ENCODE measurements at places on chromosomes 1 and 21.

- no peak for DNase-seq
Observed at GRCh38 chr1:55216096-55216495, 932 bp upstream of the USP24 start.

- no peak for DNase-seq
Observed at GRCh38 chr1:175067362-175068106, at the start of gene TNN. TSS of gene TNN (plus strand) at chr1:175067833. CDS start at chr1:175077419, 9,586 bp downstream.

GRCh38 chr1:6935361-6935883, 150.2 kb downstream of the CAMTA1 start:
- no peak for DNase-seq

- DNase-seq: no peak
Observed at GRCh38 chr1:160032165-160032820, 503 bp upstream of the PIGM start.

- DNase-seq: peak; percentile 44
Observed at GRCh38 chr1:54254055-54254454, 54.1 kb downstream of the MRPL37 start.

GRCh38 chr1:2637442-2638145, 4.8 kb upstream of the MMEL1 start:
- DNase-seq: no peak

GRCh38 chr1:41344708-41345159, 16.5 kb upstream of the FOXO6 start:
- DNase-seq: no peak

Measured in left ventricle myocardium superior (tissue), 1 donor.